ENCODE measurements at places on chromosomes 7 and 10.

DNA sequence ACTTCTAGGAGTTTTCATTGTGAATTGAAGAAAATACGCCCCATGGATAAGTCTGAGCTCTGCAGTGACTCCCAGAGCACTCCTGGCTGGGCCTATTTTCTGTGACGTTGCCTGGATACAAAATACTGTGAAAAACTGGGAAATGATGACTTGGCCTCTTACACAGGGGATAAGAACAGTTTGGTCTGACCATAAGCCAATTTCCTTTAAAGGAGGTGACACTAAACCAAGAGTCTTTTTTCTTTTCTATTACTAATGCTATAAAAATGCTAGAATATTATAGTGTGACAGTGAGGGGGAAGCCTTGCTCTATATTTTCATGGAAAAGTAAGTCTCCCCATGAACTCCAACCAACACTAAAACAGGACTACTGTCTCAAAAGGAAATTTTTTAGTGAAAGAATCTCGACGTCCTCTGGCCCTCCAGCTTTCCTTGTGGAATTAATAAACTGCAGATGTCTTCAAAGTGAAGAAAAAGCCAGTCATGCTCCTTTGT lies 45.5 kb downstream of the MYOF start:
- no peak for DNase-seq

- DNase-seq, result no peak
Measured at GRCh38 chr7:36119005-36119706, 33.9 kb upstream of the EEPD1 start.

GRCh38 chr10:67775279-67775678 lies 62.7 kb downstream of the DNAJC12 start:
- DNase-seq, result no peak

GRCh38 chr7:127766831-127767459 lies 115.0 kb downstream of the SND1 start:
- no peak for DNase-seq

- no peak for DNase-seq
Measured at GRCh38 chr7:99095698-99096097, 48.2 kb downstream of the SMURF1 start.

- no peak for DNase-seq
Measured at GRCh38 chr7:132424821-132425724, 151.2 kb downstream of the PLXNA4 start.

- no peak for DNase-seq
Measured at GRCh38 chr7:155669717-155670505, 25.4 kb downstream of the RBM33 start.

DNA sequence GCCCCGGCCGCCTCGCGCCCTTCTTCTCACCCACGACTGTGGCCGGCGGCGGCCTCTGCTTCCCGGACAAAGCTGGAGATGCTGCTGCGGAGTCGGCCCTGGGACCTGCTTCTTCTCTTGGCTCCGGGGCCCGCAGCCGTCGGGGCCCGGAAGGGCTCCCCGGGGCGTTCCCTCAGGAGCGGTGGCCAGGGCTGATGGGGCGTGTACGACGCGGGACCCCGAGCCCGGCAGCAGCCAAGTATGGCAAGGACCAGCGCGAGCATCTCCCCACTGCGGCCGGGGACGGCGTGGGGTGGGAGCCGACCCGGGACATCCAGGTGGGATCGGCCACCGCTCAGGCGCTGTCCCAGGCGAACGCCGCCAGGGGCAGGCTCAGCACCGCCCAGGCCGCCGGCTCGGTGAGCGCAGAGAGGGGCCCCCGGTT lies 27.6 kb upstream of the BMS1 start:
- DNase-seq, result peak; percentile 10

- peak; percentile 63 for DNase-seq
Measured at GRCh38 chr10:12042409-12042796, 206 bp downstream of the UPF2 start.

- DNase-seq, result no peak
Measured at GRCh38 chr7:98157761-98158160, 51.1 kb downstream of the LMTK2 start.

DNA sequence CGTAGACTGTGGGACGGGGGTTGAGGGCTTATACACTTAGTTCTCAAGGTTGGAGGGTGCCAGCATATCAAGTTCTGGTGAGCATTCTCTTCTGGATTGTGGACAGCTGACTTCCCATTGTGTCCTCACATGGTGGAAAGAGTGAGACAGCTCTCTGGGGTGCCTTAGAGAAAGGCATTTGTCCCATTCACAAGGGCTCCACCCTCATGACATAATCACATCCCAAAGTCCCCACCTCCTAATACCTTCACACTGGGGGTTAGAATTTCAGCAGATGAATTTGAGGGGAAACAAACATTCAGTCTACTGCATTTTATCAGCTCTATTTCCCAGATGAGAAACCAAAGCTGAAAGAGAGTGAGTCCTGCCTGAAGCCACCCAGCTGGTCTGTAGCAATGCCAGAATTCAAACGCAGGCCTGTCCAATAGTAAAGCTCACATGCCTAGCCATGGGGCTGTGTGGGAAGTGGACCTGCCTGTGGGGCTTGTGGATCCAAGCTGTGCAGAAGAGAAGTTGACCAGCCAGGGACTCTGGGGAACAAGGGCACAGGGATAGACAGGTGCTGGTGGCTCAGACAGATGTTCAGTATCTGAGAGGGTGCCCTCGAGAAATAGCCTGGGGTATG lies 34.9 kb upstream of the LOXL4 start:
- no peak for DNase-seq

DNA sequence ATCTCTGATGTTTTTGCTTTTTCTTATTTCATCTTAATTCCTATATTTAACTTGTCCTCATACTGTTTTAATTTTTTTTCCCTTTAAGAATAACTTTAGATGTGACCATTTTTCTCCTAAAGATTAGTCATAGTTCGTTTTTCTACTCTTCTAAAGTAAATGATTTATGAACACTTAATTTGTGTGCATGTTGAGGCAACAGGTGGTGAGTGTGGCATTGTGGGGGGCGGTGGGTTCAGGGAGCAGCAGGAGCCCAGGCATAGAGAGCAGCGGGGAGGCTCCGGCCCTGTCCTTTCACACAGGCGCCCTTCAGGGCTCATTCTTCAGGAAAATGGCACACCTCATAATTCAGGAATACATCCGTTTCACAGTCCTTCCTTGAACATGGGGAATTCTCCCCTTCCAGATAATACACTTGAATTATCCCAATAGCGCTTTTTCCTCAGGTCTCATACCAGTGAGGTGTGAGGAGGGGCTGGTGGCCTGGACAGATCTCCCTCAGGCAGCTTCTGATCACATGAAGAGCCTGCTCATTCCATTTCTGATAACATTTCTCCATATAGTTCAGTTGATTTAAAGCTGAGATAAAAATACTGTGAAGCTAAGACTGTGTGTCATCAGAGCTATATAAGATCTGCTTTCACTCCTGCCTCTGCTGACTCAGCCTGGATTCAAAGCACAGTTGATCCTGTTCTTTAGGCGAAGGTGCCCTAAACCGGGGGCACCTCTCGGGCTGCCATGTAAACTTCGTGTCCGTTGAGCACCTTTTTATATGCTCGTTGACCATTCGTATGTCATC lies 40.2 kb downstream of the CUL1 start:
- DNase-seq, result no peak

DNA sequence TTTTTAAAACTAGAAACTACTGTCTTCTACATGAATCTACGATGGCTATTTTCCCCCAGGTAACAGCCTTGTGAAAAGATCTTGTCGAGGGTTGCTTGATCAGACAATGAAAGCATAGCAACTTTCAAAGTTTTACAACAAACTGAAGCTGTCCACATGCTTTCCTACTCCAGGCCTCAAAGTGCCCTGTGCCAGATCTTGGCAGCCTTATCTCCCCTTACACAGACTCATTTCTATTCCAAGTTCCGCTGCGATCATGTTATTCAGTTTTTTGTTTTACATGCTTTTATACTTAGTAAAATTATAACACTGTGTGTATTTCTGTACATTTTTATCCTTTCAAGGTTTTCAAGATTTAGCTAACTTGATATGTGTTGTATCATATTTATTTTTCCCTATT lies 661.7 kb upstream of the SORCS1 start:
- no peak for DNase-seq

DNA sequence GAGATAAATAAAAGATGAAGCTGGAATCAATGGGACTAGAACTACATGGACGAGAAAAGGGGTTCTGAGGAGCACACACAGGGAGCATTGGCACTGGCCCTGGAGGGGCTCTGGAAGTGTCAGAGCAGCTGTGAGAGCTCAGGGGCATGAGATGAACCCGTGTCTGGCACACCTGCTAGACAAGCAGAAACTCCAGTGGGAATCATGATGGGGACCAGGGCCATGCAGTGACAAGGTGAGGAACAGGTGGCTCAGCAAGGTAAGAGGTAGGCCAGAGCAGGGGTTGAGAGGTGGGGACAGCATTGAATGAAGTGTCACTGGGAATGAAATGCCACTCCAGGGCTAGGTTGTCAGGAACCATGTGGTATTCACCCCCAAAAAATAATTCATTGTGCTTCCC lies 588.5 kb downstream of the GRID1 start:
- no peak for DNase-seq

DNA sequence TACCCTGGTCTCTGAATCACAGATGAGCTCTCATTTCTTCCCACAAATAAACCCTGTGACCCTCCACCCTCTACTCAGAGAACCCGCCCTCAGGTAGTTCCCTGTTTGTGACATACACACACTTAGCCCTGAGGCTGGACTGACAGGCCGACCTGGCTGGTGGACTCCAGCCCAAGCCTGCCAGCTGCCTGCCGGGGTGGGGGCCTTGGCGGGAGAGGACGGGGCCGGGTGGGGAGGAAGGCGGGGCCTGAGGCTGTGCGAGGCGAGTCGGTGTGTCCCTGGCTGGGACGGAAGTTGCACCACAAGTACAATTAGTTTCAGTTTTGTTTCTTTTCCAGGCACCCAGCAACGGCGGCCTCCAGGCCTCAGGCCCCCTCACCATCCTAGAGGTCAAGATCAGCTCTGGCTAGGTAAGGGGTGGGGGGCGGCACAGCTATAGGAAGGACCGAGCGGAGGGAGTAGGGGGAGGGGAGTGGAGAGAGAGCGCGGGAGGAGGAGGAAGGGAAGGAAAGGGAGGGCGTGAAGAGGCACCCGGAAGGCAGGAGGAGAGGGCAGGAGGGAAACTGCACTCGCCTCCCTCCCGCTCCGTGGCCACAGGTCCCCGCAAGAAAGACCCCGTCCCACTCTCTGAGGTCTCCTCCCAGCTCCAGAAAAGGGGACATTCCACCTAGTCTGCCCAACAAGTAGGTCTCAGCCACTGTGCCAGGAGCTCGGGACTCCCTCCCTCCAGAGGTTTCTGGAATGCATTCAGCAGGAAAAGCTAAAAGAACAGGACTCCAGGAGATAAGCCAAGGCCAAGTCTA lies at the start of gene TRIM56:
Gene TRIM56 (plus strand): TSS at position 320 of the 803 bp plus-strand sequence. CDS start 1,832 bp downstream, outside the sequence.
- DNase-seq, result peak; percentile 82

All from stimulated activated naive CD8-positive, alpha-beta T cell treated with anti-CD3 and anti-CD28 coated beads, Interleukin-15, Interleukin-2, amounts not matched to agents 100 U/mL and 50 U/mL, for 24 hours (primary cell).